ENCODE measurements at places on chromosomes 7 and 10.
A peak's percentile ranks its signal among the peaks of the same experiment; 100 is the strongest.

GRCh38 chr7:74042746-74043522, 15.0 kb downstream of the ELN start:
- no peak for DNase-seq

DNA sequence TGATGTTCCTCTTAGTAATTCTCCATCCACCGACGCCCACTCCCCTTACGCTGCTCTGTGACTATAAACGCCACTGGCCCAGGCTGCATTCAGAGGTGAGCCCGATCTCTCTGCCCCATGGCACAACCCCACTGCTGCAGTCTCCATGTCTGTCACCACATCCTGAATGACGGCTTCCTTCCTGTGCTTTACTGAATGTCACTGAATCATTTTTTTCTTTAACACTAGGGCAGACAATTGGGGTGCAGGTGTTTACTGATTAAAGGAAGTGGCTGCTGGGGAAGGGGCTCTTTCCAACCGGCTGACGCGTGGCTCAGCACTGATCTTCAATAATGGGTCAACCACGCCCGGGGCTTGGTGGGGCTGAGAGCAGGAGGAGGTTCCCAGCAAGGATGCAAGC, 208.3 kb downstream of the USP6NL start:
- no peak for DNase-seq

GRCh38 chr10:13636776-13637175, 50.0 kb downstream of the PRPF18 start:
- no peak for DNase-seq

DNA sequence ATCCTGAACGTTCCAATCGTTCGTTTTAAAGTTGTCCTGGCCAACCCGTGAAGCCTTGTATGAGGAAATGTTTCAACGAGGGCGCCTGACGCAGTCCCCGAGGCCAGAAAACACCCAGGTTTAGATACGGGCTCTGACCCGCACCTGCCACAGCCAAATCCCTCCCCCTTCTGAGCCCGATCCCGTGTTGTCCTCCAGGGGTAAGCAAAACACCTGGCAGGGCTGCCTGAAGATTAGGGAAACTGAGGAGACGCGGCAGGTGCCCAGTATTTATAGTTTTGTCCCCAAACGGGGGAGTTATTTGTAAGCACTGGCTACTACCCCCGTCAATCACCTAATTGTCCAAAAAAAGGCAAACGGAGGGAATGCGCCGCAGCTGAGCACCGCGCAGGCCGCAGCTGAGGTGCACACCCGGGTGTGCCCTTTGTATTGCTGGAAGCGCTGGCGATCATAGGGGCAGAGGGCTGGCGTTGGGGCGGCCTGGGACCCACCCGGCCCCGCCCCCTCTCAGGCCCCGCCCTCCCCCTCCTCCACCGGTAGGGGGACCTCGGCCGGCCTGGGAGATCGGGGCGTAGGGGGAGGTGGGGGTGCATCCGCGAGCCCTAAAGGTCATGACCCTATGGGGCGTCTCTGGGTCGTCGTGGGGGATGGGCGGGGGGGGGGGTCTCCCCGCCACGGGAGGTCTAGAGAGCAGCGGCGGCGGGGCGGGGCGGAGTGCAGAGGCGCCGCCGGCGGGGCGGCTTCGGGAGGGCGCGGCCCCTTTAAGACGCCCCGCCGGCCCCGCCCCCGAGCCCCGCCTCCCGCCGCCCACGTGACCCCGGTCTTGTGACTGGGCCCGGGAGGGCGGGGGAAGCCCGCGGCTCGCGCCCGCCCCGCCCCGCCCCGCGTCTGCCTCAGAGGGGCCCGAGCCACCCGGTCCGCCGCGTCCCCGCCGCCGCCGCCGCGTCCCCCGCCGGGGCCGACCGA, at the start of gene BRI3:
BRI3 (plus strand) TSS at position 896 of the 966 bp plus-strand sequence. CDS start 110 bp downstream, outside the sequence.
- DNase-seq = peak; percentile 74

- no peak for DNase-seq
Observed at GRCh38 chr10:74507951-74508350, 318.4 kb upstream of the KAT6B start.

DNA sequence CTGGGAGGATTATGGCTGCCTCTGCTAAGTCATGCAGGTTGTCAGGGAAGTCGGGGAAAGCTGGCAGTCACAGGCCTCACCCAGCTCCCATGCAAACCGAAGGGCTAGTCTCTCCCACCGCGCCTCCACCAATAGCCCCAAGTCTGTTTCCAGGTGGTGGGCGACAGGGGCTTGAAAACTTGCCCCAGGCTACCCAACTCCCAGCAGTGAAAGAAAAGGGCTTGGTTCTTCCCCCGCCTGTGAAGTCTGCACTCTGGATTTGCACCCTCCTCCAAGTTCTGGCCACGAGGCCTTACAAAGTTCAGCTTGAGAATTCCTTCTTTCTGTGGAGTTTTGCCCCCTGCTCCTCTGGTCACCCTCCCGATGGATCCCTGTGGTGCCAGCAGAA, 99.9 kb upstream of the CHST15 start:
- DNase-seq = no peak

- no peak for DNase-seq
Observed at GRCh38 chr7:41294556-41295454, 408.1 kb downstream of the INHBA start.

DNA sequence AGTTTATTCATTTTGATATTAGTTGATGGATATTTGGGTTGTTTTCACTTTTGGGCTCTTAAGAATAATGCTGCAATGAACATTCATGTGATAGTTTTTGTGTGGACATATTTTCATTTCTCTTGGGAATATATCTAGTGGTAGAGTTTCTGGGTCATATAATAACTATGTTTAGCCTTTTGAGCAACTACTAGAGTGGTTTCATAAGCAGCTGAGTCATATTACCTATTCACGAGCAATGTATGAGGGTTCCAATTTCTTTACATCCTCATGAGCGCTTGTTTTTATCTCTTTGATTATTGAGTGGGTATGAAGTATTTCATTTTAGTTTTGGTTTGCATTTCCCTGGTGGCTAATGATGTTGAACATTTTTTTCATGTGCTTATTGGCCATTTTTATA, 182.6 kb downstream of the PON1 start:
- DNase-seq = no peak

- no peak for DNase-seq
Observed at GRCh38 chr7:67918158-67918557, 921.5 kb downstream of the TYW1 start.

DNA sequence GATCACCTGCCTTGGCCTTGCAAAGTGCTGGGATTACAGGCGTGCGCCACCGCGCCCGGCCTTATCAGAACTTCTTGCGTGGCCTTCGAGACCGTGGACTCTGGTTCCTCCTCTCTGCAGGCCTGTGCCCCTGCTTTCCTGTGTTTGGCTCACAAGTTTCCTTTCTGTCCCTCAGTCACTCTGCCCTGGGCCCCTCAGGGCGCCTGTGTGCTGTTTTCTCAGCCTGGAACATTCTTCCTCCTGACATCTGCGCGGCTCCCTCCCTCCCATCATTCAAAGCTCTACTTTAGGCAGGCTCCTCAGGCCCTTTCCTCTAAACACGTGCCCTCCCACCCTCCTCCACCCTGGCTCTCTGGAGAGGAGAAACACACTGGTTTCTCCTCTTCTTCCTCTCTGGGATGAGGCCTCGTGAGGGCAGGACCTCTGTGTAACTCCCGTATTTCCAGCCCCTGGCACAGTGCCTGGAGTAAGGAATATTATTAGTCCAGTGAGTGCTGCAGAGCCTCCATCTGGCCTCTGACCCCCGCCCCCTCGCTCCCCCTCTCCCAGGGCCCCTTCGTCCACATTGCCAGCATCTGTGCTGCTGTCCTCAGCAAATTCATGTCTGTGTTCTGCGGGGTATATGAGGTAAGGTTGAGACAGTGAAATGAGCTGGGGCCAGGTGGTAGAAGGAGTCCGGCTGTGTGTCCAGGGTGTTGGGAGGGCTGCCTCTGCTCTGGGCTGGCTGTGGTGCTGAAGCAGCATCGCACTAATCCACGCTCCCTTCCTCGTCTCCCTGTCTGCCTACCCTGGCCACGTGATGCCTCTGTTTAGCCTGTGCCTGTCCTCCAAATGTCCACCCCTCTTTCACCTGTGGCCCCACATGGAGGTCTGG, 7.1 kb downstream of the CLCN1 start:
- no peak for DNase-seq

GRCh38 chr7:121401896-121402295, 5.8 kb upstream of the FAM3C start:
- no peak for DNase-seq

DNA sequence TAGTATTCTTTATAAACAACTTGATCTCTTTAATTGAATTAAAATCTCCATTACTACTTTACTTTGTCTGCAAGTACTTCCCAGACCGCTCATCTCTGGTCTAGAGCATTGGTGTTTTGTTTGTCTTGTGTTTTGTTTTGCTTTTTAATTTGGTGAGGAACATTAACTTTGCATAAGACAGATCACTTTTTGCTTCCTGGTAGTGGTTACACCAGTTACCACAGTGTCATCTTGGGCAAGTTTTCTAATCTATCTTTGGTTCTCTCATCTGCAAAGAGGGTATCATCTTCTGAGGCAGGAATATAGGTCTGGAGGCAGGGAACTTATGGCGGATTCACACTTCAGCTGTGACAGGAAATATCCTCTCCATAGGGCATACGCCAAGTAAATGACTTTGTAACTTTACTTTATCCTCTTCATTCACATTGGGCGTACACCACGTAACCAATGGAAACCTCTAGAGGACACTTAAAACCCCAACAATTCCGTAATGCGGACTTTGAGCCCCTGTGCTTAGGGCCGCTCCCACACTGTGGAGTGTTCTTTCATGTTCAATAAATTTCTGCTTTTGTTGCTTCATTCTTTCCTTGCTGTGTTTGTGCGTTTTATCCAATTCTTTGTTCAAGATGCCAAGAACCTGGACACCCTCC, 83.2 kb upstream of the JAZF1 start:
- no peak for DNase-seq

- no peak for DNase-seq
Observed at GRCh38 chr7:33854178-33854577, 51.2 kb upstream of the BMPER start.

- no peak for DNase-seq
Observed at GRCh38 chr7:107071129-107071528, 26.6 kb downstream of the PRKAR2B start.

- DNase-seq = no peak
Observed at GRCh38 chr7:125568799-125569198, 639.2 kb upstream of the POT1 start.

GRCh38 chr7:66052447-66052846, 23.2 kb upstream of the ASL start:
- no peak for DNase-seq

DNA sequence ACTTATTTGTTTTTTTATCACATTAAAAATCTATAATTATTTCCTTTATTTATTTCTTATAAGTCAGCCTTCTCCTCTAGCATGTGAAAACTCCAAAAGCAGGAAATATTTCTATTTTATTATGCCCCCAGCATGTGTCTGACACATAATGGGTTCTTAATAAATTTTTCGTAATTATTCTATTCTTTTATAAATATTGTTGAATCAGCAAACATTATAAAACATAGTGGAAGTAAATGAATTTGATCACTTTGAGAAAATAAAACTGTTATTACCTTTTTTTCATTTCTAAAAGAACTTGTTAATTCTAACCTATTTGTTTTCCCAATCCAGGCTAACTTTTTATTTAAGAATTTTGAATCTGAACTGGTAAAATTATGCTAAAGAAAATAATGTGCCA, 509.1 kb upstream of the PCDH15 start:
- DNase-seq = no peak

DNA sequence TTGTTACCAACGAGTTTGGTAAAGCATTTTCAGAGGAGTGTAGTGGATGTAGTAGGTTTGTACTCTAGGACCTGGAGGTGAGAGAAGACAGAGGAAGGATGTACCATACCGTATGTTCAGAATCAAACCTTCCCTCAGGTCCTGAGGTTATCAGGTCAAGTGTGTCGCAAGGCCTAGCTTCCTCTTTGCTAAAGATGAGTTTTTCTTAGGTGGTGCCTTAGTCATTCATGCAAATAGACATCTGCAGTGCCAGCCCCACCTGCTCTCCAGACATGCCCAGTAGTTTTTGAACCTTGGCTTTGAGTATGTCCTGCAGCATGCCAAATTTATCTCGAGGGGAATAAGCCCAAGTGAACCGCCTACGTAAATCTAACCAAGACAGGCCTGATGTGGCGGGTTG, 71.3 kb downstream of the HDAC9 start:
- DNase-seq = no peak

DNA sequence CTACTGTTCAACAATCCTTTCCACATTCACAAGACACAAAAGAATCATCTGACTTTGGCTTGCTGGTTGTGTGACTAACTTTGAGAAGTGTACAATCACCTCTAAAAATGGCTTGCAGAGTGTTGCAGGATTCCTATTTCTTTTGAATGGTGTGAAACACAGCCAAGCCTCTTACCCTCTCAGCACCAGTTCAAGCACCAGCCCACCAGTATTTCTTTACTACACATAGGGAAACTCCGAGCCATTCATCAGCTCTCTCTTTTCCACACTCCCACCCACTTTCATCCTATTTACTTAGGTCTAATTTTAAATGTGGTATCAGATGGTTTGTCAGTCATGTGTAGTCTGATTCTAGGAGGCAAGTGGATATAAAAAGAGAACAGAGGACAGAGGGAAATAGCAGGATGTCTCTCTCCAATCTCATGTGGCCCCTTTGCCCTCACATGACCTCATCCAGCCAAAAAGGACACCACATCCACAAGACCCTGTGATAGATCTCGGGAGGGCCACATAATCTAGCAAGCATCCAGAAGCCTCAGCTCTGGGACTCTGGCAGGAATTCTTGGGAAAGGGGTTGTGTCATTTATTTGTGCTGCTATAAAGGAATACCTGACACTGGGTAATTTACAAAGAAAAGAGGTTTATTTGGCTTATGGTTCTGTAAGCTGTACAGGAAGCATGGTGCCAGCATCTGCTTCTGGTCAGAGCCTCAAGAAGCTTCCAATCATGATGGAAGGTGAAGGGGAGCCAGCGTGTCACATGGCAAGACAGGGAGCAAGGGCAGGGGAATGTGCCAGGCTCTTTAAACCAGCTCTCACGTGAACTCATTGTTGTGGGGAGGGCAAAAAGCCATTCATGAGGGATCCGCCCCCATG, 66.8 kb upstream of the NEBL start:
- no peak for DNase-seq

- DNase-seq = no peak
Observed at GRCh38 chr7:86908948-86909347, 150.5 kb downstream of the ELAPOR2 start.

DNA sequence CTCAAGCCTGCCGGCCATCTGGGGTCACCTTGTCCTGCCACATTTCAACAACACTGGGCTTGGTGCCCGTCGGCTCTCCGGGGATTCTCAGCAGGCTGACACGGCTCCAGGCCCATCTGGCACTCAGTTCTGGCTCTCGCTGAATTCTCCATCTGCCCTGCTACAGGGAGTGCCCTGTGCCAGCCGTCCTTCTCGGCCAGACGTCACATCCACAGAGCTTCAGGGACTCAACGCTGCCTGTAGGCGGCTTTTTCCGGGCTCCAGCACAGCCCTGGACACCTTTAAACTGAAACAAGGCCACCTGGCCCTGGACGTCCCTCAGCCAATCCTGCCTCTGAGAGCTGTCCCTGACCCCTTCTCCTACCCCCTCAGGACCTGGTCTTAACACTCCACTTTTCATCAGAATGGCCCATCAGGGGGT, 43.0 kb downstream of the TMEM130 start:
- DNase-seq = no peak

DNA sequence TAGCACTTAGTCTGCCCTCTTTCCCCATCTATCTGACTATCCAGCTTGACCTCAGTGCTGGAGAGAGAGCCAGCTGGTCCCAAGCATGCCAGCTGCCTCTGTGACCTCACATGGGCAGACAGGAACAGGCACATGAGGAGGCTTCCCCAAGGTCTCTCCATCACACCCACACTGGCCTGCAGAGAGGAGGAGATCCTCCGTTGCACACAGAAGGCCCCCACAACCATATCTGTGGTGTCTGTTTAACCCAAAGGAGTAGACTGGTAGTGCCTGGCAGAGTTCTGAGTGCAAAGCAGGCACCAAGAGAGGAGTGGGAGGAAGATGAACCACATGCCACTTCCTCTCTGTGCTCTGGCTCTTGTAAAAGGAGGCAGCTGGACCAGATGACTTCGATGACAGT, 4.8 kb upstream of the ANK3 start:
- DNase-seq = no peak

Data from D721Med (cell line).